ENCODE measurements at places on chromosomes 1 and 21.

DNA sequence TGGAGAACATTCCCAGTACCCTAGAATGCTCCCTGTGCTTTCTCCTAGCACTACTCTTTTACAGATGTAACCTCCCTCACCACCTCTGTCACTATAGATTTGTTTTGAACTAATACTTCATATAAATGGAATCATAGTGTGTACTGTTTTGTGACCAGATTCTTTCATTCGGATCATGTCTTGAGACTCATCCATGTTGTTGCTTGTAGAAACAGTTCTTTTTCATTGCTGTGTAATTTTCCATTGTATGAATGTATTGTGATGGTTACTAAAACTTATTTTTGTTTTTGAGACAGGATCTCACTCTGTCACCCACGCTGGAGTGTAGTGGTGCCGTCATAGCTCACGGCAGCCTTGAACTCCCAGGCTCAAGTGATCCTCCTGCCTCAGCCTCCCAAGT, 2.7 kb downstream of the MAST2 start:
- no peak for ATAC-seq

DNA sequence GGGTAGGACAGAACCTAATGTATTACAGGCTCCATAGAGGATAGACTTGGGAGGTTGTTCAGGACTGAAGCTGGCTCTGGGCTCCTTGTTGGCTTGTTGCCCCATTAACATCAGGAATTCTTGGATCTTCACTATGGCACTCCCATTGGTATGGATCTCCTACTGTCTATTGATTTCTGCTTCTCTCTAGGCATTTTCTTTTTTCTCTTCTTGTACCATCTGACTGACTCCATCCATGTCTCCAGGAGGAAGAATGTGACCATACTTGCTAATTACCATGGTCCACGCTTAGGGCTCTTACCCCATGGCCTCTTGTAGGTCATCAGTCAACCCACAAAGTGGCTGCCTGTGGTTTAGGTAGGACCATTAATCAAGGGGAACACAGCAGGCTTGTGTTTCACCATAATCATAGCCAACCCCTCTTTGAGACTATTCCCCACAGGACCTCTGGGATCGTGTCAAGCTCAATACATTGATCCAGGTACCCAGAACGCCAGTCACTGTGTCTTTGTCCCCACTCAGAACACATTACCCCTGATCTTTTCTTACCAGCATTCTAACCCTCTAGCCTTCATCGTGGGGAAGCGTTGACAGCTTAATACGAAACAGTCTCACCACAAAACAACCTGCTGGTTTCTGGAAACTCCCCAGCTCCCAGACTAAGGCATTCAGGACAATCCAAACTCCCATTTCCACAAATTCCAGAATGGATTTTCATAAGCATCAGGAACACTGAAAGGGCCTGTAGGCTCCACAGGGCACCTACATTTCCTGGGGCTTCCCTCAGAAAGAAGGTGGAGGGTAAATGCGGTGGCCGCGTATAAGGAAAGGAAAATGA, 97.1 kb downstream of the ETS2 start:
- ATAC-seq, result no peak

DNA sequence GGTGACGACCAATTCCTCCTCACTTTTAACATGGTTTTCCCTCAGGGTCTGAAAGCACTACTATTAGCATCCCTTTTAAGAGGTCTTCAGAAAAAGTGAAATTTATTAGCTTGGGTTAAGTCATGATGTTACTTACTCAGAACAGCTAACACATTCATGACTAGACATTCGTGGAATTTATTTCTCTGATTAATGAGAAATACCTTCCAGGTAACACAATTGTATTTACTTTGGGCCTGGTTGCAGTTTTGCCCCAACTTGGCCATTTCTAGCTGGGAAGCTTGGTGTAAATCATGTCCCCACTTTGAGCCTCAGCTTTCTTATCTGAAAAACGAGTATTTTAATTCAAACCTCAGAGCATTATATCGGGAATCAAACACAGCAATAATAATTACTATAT, 119.2 kb upstream of the SPATA6 start:
- no peak for ATAC-seq

DNA sequence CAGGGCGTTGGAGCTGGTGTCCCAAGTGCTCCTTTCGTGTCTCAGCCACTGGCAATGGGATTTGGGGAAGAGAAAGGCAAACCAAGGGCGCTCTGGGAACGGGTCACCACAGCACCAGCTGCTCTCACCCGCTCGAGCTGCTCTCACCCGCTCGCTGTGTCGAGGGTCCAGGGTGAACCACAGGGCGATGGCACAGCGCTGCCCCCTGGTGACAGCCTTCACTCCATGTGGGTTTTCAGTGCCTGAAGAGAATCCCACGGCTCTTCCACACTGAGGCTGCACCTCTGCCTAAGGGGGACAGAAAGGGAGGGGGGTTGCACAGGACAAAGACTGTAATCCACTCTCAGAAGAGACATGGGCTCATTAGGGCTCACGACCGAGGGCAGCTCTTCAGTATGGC, 7.1 kb upstream of the CLDN19 start:
- ATAC-seq, result no peak

- ATAC-seq, result no peak
Observed at GRCh38 chr1:247935781-247936180, 11.1 kb downstream of the OR2AJ1 start.

DNA sequence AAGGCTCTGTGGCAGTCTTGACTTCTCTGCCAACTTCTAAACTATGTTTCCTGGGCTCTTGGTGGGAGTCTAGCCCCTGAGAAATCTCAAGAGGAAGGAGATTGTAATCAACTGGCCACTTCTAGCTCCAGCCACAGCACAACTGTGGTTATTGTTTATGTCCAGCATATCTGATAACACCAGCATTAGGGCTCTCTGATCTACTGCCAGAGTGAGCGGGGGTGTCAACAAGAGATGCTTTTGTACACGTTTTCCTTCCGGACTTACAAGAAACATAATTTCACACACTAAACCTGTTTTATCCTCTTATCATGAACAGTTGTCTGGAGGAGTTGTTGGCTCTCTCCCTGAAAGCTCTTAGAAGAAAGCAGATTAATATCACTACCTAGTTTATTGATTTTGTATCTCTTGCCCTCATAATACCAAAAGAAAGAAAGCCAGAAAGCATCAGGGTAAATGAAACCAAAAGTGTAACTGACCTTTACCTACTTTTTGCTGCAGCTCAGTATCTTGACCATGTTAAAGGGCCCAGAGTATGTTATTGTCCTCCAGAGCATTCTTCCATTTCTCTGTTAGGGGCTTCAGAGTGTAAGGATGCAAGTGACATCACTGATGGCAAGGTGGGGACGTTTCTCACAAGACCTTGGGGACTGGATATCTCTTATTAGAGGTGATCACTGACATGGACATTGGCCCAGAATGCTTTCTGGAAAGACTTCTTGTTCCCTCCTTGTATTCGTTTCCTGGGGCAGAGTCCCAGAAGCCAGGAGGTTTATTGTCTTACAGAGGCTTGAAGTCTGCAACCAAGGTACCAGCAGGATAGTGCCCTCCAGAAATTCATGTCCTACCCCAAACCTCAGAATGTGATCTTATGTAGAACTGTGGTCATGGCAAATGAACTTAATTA, 9.6 kb upstream of the SH2D1B start:
- no peak for ATAC-seq
